Natural killer cell (primary cell): ENCODE measurements at places on chromosomes 3 and 15.
A peak's percentile ranks its signal among the peaks of the same experiment; 100 is the strongest.

DNA sequence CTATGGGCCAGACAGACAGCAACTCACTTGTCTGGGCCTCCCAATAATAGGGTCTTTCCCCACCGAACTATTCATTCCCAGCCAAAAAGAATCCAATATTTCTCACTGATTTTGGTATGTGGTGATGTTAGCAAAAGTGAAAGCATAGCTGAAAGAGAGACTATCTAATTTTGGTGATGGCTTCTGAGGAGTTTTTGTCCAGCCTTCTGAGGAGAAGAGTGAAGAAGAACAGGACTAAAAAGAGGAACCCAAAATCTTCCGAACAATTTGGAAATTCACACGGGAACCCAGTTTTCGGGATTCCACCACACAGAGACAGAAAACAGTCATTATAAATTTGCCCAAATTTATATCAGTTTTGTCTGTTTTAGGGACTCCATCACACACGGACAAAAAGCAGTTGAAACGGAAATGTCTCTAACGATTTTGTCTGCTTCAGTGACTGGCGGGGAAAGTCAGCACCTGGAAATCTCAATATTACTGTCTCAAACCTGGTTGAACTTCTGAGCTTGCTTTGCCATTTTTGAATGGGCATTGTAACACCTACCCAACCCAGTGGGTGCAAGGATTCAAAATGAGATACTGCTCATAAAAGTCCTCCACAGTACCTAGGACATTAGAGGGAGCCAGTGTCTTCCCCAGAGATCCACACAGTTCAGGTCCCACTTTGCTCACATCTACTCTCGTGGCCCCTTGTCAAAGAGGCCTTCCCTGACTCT lies 9.1 kb downstream of the CD80 start:
- no peak for DNase-seq

GRCh38 chr3:45683417-45684326 lies 5.5 kb upstream of the SACM1L start:
- no peak for DNase-seq

GRCh38 chr3:155411500-155412223 lies 118.2 kb upstream of the STRIT1 start:
- DNase-seq: no peak

- DNase-seq: no peak
Measured at GRCh38 chr3:111521891-111522290, 20.1 kb upstream of the CD96 start.

DNA sequence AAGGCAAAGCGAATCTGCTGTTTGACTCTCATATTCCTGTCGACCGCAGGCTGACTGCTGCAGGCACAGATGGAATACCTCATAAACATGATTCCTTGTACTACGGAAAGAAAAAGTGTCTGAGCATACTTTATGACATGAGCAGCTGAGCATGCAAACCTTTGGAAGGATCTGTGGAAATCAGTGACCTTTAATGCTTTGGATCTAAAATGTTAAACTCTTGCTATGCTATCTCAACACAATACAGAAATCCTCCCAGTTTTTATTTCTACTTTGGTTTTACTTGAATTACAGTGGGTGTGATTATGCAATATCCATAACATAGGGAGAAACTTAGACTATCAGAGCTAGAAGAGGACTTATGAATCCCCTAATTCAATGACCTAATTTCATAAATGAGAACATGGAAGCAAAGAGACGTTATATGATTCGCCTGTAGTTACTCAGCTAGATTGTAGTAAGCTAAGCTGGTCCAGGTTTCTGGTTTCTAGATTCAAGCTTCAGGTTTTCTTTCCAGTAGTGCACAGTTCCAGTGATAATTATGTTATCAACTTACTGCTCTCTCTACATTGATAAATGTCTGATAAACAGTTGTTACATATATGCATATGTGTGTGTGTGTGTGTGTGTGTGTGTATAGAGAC lies 127.6 kb upstream of the GBE1 start:
- no peak for DNase-seq

GRCh38 chr15:26872206-26872605 lies 5.3 kb downstream of the GABRA5 start:
- DNase-seq: no peak

DNA sequence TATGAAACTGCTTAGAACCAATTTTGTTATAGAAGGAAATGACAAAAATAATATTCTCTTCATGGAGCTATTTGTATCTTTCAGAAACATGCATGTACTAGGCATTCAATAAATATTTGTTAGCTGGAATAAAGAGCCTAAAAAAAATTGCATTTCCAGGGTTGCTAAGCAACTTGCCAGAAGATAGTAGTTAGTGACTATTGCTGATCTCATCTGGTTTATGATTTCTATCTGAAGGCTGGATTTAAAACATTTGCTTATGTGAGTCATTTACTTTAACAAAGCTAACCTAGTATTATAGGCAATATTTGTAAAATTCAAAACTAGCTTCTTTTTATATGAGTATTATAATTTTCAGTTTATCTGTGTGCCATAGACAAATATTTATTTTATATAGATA lies 78.3 kb downstream of the NAALADL2 start:
- no peak for DNase-seq

DNA sequence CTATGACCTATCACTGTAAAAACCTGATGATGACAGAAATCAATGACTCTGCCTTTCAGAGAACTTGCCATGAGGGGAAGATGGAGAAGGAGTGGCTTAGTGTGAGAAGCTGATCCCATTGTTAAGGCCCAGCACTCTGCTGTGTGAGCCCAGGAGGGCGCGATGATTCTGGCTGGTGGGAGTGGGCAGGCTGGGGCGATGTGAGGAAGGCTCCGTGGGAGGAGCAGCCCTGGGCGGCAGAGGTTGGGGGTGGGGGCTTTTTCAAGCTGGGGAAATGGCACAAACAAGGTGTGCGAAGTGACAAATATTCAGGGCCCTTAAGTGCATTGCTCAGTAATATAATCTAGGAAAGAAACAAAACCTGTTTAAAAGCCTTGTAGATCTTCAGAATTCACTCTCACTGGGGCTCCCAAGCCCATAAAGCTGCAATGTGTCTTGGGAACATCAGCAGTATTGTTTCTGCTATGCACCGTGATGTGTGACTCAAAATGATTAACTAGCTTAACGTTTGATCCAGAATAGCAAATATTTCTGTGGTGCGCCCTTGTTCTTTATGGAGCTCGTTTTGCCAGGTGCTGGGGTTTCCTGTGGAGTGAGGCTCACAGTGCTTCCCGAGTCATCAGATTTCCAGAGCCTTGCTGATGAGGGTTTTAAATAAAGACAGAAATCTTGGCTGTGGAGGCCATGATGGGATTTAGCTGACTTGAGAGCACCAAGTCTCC lies 141.0 kb downstream of the CHDH start:
- no peak for DNase-seq

DNA sequence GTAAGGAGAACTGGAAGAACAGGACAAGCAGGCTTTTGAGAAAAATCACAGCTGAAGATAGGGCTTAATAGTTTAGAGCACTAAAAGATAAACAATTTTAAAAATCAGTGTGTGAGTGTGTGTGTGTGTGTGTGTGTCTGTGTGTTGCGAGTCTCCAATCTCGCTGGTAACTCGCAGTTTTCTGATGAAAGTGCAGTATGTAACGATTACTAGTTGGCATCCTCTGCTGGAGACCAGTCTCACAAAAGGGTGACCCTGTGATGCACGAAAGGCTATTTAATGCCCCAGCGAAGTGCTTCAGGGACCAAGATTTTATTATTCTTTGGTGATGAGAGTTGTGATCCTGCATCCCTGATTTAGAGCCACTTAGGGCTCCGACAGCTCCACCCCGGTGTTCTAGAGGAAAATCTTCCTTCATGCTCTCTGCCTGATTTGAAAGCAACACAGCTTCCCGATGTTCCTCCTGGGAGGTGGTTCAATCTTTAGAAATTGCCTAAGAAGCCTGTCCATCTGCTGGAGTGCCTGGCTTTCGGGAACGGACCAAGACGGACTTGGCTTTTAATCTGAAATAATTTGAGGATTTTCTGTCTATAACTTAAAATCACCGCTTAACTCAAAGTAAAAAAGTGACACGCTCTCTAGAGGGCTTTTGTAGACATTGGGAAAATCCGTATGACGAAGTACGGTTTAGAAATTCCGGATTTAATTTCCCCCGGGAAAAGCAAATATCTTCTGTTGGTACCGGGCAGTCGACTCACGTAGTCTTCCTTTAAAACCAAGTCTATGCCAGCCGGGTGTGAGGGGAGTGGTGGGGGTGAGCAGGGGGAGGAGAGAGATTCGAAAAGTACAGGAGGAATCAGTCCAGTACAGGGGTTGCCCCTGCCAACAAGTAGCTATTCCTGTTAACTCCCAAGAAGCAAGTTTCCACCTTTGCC lies 1.1 kb upstream of the ALCAM start:
- DNase-seq: peak; percentile 14

DNA sequence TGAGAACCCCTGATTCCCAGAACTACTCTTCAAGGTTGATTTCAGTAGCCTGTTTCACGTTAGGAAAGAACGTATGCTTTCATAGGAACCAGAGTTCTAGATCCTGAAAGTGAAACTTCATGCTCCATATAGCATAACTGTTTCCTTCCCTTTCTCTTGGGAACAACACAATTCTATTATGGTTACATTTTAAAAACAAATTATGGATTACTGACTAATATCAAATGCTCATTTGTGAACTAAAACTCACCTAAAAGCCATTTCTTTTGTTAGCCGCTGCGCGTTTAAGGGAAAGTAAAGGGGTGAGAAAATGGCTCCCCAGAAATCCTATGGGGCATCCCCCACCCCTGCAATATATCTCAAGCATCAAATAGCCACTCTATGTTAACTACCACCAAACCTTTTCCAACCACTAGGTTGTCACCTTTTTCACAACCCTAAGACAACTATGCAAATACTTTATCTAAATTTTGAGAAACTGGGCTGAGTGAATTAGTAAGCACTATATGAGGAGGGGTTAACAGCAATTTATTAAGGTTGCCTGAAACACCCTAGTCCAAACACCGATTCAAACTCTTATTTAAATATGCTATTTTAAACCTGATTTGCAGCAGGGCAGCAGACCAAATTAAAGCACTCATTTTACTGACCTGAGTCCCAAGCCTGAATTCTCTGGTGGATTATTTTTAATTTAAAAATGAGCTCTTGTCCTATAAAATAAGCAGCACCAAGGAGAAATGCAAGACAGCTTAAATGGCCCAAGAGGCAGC lies 2.4 kb downstream of the SIAH2 start:
- no peak for DNase-seq

GRCh38 chr3:58568572-58569286 lies 8.5 kb downstream of the FAM107A start:
- peak; percentile 66 for DNase-seq

DNA sequence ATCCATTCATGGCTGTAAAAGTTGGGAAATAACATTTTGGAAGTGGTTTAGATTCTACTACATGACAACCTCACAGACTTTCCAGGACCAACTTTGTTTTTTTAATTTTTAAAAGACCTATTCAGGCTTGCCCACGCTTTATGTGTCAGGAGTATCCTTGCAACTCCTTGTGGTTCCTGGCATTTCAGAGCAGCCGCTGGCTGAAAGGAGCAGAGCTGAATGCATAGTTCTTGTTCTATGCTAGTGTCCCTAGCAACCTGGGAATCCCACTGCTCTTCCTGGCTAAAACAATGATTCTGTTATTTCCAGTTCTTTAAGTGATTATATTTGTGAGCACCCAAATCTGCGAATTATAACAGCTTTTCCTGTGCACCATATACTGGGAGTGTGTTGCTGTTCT lies 34.9 kb downstream of the CP start:
- DNase-seq: no peak

DNA sequence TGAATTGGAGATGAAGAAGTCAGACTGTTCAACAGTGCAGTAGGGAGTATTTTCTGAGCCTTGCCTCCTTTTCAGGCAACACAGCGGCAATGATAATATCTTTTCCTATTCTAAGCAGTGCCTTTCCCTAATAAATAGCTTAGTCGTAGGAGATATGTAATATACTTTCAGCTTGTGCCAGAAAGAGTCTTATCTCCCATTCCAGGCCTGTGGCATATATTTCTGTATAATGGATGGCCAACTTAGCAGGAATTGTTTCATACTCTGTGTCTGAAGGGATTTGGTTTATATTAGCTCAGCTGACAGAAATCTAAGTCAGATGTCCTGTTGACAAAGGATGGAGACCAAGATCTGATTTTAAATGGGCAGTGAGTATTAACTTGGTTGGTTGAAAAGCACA lies 397.1 kb downstream of the CACNA2D3 start:
- DNase-seq: no peak

GRCh38 chr15:49832511-49832910 lies 211.7 kb downstream of the DTWD1 start:
- DNase-seq: no peak

DNA sequence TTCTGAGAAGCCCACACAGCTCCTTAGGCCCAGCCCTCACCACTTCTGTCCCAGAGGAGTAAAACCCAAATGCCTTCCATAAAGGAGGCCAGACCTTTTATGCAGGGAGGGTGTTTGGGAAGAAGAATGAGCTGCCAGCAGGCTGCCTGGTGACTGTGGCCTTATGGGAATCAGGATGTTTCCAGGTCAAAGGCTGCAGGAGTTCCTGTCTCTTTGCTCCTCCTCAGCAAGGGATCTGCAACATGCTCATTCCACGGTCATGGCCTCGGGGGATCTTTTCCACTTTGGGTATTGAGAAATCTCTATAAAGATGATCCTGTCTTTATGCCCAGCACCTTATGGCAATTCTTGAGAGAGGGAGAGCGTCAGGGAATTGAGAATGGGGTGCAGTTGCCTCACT lies 25.2 kb upstream of the MAGEF1 start:
- no peak for DNase-seq

DNA sequence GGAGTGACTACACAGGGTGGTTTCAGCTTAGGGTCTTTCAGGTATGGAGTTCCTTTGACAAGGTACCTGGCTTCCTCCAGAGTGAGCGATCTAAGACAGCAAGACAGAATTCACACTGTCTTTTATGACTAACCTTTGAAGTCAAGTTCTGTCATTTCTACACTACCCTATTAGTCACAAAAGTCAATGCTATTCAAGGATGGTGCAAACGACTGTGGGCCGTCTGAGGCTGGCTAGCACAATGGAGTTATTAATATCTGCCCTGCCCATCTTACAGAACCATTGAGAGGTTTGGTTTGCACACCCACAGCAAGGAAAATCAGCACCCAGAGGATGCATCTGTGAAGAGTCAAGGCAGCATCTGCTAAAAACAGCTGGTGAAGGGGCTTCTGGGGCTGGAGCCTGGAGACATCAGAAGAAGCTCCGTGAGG lies 62.9 kb upstream of the XCR1 start:
- DNase-seq: no peak

GRCh38 chr15:74988007-74988800 lies 7.2 kb upstream of the SCAMP5 start:
- DNase-seq: no peak

- DNase-seq: no peak
Measured at GRCh38 chr15:33055962-33056361, 138.6 kb downstream of the FMN1 start.

DNA sequence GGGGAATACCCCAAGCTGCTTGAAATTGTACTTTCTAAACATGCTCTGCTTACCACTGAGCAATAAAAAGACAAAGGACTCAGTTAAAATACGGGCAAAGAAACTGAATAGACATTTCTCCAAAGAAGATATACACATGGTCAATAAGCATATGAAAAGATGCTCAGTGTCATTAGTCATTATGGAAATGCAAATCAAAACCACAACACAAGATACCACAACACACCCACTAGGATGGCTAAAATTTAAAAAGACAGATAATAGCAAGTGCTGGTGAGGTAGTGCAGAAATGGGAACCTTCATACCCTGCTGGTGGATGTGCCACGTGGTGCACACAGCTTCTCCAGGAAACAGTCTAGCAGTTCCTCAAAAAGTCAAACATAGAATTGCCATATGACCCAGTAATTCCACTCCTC lies 21.3 kb downstream of the LRIG1 start:
- DNase-seq: no peak
